ENCODE measurements at places on chromosomes 7 and 10.

- DNase-seq = no peak
Observed at GRCh38 chr7:106582365-106582764, 78.6 kb downstream of the CCDC71L start.

DNA sequence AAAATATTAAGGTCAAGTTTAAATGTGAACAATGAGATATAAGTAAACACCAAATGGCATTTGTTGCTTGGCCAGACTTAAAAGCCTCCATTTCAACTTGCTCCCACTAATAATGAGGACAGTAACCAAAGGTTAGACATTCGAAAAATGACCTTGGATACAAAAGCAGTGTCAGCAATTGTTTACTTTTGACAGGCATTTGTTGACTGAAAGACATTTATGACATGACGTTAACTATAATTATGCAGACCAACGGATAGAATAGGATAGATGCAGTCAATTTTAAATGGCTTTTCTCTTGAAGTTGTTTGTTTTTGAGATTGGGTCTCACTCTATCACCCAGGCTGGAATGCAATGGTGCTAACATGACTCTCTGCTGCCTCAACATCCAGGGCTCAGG is 6.3 kb upstream of the WNT16 start:
- DNase-seq = no peak

DNA sequence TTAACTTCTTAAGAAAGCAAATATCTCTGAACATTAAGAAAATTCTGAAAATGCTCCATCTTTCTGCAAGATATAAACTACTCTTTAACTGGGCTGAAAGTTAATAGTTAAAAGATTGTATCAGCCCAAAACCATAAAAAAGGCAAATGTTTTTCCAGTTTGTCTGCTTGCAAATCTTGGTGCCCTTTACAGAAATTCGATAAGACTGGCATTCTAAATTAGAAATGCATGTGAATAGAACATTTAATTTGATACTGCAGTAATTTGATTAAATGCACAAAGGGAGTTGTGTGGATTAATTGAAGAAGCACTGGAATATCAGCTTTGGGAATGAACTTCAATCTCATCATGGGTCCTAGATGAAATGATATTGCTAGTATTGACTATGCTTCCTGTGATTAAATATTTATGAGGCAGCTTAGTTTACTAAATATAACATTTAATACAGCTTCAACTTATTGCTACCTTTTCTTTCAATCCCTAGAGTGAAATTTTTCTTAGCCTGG is 78.4 kb downstream of the IQUB start:
- no peak for DNase-seq

GRCh38 chr10:106183041-106183440 is 981.5 kb downstream of the SORCS1 start:
- no peak for DNase-seq

GRCh38 chr7:157928171-157928794 is 591.5 kb downstream of the DNAJB6 start:
- no peak for DNase-seq

GRCh38 chr10:31467791-31468535 is 148.9 kb downstream of the ZEB1 start:
- no peak for DNase-seq

- DNase-seq = no peak
Observed at GRCh38 chr10:50846753-50847152, 38.7 kb downstream of the A1CF start.

DNA sequence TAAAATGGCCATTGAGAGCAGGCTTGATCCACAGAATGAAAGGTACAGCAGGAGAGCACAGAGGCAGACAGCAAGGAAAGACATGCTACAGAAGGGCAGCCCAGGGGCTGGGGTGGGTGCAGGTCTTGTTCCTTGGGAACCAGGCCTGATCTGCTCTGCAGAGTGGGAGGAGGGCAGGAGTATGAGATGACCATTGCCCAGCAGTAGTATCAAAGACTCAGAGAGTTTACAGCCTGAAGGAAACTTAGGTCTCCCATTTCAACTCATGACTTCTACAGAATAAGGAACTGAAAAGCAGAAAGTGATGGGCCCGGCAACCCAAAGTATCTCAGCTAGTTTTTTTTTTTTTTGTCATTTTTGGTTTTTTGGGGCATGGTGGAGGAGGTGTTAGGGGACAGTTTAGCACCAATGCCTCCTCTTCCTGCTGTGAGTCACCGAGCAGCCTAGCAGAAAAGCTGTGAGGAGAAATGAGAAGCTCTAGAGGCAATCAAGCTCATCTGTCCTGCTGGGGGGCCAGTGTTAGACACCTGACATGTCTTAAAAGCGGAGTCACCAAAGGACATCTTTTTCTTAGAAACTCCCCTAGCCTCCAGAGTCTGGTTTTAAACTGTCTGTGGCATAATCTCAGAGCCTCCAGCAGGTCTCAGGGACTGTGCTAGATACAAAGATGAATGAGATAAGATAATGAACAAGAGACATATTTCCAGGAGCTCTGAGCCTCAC is 34.3 kb upstream of the HERPUD2 start:
- peak; percentile 12 for DNase-seq

DNA sequence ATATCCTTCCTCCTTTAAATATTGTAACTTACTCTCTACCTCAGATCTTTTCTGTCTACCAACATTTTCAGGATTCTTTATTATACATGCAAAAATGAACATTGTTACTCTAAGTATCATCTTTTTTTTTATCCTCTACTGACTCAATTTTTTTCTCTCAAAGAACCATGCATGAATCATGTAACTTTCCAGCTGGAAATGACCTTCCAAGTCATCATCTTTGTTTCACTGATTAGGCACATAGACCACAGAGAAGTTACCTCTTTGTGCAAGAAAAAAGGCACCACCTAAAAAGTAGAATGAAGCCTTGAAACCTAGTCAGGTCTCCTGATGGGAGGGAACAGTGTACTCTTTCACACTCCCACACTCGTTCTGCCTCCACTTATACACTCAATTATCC is 234.9 kb downstream of the HGF start:
- no peak for DNase-seq

DNA sequence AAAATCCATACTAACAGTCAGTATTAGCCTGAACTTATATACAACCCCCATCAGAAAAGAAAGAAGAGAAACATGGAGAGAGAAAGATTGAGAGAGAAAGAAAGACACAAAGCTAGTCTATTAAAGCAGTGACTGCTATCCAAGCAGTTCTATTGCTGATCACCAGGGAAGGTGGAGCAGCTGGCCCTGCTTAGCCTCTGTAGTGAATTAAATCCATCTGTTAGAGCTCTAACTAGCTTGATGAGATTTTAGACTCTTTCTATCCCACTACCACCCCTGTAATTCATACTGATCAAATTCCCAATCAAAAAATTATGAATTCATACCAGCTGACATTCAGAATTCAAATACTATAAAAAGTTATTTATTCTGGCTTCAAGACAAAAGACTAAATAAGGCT is 486.0 kb upstream of the LRRN3 start:
- no peak for DNase-seq

DNA sequence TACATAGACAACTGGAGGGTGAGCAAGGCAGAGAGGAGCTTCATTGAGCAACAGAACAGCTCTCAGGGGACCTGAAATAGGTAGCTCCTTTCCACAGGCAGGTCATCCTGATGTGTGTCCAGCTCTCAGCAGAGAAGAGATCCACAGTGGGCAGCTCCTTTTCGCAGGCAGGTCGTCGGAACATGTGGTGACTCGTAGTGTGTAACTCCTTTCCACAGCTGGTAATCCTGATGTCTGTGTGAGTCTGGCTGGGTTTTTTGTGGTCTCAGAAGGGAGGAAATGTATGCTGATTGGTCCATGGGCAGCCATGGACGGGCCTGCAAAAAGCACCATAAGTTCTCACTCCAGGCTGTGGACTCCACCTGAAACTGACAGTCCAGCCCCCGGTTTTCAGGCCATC is 24.4 kb upstream of the TES start:
- DNase-seq = no peak

DNA sequence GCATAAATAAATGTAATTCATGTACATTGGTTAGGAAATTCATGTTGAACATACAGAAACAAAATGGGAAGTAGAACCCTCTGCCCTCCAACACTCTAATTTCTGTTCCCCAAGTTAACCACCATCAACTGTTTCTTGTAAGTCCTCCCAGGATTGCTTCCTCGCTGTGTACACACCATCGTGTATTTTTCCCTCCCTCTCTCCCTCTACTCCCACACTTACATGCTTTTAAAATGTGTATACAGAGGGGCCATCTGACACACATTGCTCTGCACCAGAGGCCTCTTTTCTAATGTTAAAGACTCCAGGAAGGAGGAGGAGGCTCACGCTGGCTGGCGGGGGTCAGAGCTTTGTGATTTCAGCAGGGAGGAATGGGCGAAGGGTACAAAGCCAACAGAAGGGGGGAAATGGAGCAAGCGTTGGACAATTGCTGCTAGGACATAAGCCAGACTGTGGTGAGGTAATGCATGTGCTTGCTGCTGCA is 1.9 kb upstream of the EPHA1 start:
- DNase-seq = no peak

DNA sequence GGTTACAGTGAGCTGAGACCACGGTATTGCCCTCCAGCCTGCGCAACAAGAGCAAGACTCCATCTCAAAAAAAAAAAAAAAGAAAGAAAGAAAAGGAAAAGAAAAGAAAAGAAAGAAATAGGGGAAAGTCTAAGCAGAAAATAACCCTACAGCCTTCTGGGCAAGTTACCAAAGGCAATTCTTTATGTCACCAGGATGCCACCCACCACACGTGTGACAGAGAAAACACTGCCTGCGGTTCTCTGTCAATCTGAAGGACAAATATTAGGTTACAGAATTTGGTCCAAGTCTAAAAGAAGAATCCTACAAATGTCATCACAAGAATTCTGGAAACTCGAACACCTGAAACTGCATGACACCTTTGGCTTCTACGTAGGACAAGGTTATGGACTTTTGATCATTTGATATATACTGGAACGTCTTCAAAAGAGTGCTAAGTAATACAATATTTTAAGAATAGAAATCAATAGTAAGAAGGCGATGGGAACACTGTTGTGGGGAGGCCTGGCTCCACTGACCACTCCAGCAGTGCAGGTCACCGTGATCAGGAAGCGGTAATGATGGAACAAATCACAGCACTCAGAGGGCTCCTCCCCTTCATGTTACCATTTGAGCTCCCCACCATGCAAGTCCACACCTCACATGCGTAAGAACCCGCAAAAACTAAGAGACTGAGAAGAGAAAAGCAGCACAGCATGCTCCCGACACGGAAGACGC is 75.8 kb downstream of the MAD1L1 start:
- no peak for DNase-seq

DNA sequence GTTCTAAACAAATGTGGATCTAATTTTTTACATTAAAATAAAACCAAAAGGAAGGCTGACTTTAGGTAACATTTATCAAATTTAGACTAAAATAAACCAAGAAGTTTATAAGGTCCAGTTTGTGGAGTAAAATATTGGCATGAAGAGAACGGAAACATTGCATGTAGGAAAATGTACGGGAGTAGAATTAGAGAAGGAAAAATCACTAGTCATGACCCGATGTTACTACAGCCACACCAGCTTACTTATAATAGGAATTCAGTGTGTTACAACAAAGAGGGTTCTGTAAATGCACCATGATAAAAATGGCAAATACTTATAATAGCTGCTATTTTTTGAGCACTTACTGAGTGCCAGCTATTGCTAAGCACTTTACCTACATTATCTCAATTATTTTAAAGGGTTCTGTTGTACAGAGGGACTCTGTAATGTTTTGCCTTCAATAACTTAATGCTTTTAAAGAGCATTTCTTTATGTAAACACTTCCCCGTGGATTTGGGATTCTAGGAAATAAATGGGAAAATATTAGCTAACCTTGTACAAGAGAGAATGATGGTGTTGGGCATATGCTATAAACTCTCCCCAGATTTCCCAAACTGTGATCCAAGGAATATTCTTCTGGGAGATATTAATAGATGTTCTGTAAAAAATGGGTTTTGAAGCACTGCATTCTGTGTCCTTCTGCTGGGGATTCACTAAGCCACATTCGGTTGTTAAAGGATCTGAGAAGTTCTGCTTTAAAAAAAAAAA is 296.7 kb downstream of the BBS9 start:
- DNase-seq = no peak

DNA sequence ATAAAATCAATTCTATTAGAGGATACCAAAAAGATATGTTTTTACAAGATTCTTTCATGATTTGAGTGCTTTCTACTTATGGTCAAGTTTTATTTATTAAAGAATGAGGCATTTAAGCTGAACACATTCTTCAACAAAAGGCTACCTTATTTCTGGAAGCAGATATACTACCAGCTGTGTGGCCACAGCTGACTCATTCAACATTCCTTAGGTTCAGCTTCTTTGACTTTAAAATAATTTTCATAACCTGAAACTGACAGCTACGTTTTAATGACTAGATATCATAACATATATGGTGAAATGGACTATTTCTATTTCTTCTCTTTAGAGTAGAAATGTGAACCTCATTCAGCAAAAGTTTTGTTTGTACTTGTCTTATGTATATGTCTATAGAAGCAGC is 414.2 kb upstream of the SEMA3C start:
- no peak for DNase-seq

- no peak for DNase-seq
Observed at GRCh38 chr7:74097937-74098614, 14.5 kb downstream of the LIMK1 start.

GRCh38 chr7:55065511-55066229 is 46.9 kb downstream of the EGFR start:
- no peak for DNase-seq

DNA sequence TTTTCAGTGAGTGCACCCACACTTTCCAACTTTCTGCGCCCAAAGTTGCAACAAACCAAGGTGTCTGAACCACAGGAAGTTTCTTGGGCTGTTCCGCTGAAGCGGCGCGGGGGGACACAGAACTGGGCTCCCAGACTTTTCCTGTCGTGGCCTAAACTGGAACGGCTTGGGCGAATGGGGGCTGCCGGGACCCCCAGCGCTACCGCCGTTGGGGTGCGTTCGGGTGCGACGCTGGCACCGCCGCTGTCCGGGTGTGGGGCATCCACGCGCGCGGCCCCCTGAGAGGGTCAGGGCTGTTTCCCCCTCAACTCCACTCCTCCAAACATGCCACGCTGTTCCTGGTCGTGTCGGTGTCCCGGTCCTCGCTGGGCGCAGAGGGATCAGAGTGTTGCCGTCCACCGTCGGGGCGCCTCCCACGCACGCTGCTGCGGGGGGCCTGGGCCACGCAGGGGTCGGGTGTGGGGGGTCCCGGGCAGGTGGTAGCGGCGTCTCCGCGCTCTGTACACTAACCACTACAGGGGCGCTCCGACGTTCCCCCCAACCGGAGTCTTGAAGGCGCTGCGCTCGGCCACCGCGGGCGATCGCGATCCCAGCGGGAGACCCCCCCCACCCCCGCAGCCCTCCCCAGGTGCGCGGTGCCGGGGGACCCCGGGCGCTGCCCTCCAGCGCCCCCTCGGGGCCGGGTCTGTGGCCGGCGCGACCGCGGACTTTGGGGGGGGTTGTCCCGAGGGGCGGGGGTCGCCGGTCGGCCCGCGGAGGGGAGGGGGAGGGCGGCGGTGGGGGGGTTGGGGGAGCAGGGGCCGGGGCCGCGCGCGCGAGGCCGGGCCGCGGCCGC is 2.2 kb upstream of the CUX1 start:
- DNase-seq = peak; percentile 27

DNA sequence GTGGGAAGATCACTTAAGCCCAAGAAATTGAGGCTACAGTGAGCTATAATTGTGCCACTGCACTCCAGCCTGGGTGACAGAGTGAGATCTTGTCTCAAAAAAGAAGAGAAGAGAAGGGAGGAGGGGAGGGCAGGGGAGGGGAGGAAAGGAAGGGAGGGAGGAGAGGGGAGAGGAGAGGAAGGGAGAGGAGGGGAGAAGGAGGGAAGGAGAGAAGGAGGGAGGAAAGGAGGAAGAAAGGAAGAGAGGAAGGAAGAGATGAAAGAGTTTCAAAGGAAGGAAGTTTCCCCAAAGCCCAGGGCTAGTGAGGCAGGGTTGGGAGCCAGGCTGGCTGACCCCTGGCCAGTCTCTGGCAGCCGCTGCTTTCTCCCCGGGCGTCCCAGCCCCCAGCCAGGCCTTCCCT is 32.6 kb downstream of the EPHB4 start:
- no peak for DNase-seq
